Heart left ventricle (tissue), 16 donors: ENCODE measurements at places on chromosomes 5 and 9.

DNA sequence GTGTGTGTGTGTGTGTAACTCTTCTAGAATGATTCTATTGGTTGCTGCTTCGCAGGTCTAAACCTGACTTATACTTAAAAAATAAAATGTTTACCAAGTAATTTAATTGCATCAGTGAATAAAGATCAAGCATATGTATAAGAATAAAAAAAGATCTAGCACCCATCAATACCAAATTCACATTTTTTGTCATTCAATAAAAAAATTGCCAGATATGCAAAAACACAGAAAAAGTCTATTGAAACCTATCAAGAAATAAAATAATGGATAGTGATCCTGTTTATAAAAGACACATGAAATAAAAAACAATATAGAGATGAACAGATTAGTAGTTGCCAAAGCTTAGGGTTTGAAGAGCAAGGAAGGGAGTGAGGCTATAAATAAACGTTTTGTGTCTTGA is 2095.0 kb upstream of the ACO1 start:
- DNase-seq, result no peak

DNA sequence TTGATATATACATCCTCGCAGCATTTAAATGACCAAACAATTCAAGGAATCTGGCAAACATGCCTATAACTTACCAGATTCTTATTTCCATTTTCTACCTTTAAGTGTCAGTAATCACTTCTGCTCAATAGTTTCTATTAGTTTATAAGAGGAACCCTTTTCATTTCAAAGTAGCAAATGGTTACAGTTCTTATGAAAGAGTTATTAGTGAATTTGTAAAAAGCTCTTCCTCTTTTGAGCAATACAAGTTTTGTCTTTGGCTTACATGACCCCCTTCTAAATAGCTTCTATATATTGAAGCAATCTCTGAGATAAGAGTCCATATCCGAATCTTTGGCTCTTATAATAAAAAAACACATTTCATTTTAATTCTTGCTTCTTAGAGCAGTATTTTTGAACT is 42.0 kb downstream of the ELL2 start:
- no peak for DNase-seq

- DNase-seq, result no peak
Measured at GRCh38 chr9:121958530-121958929, 134.6 kb downstream of the TTLL11 start.

GRCh38 chr5:119926301-119926700 is 296.9 kb downstream of the FAM170A start:
- DNase-seq, result no peak

DNA sequence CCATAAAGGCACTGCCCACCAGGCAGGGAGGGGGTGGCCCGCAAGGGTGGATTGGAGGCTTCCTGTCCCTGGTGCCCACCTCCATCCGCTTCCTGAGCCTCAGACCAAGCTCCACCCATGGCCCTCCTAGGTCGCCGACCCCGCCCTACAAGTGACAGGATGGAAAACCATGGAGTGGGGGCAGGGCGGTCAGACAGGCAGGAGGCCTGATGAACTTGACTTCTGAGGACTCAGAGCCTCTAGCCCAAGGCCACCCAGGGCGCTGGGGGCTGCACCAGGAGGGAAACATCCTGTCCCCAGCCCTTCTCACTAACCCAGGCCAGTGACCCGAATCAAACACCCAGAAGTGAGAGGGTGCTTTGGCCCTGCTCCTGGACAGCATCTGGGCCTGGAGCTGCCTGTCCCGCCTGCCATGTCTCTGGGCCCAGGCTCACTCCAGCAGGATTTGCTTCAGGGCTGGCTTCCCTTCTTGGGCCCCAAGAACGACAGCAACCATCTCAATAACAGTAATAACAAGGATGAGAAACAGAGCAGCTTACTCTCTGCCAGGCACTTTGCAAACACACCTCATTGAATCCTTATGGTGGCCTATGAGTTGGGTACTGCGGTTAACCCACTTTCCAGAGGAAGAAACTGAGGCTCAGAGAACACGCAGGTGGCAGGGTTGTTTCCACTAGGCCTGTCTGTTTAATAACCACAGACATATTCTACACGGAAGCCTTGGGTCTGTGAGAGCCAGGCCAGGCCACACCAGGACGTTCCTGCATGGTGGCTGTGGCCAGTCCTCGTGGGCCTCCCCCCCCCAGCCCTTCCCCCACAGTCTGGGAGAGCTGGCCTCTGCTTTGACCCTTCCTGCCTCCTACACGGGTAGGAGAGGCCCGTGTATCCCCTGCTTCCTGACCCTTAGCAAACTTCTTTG is 4.4 kb upstream of the ST6GALNAC6 start:
- DNase-seq, result peak; percentile 91

DNA sequence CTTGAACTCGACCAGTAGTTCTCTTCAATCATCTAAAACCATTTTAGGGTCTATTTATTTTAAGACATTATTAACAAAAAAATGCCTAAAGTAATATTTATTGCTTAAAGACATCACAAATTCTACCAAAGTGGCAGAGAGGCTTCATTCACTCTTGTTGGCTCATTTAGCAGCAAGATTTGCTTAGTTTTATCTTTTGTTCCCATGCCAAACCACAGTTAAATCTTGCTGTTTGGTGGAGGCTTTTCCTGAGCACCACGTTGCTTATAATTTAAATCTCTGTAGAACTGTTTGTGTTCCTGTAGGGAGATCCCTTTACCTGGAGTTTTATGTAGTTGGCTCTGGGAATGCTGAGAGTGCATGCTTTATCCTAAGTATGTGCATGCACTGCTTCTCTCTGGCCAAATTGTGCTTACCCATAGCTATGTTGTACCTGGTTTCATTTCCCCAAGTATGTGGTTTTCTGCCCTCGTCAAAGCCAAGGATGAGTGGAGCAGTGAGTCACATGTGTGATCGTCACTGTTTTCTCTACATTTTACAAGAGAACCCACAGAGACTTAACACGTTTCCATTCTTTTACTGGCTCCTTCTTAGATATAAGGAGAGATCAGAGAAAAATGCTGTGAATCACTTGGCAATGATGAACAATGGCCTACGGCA is 42.1 kb upstream of the MAST4 start:
- no peak for DNase-seq
